Stimulated activated naive B cell treated with anti-CD40 and anti-IgM and Interleukin-4, amounts not matched to agents 10 μg/mL and 1 μg/mL and 100 μg/mL, for 72 hours (primary cell): ENCODE measurements at places on chromosomes 5 and 9.

DNA sequence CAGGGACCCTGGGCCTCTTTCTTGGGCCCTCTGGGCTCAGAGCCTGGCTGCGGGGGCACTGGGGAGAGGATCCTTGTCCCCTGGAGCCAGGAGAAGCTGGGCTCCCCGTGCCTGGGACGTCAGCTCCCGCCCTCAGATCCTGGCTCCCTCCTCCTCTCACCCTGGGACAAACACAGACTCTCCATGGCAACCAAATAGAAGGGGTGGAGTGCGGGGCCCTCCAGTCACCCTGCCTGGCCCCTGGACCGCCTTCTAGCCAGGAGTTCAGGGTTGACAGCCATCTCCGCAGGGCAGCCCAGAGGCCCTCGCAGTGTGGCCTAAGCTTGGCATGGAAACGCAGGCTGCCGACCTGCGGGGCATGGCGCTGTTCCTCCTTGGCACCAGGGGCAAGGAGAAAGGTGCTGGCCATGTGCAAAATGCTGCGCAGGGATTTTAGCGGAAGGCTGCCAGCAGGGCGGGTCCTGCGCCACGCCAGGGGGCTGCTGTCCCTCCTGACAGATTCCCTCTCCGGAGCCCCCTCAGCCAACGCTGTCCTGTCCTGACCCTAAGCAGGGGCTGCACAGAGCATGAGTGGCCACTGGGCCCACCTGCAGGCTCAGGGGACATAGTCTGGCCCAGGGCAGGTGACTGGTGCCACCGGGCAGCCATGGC is 1.0 kb downstream of the ZDHHC11 start:
- no peak for DNase-seq

DNA sequence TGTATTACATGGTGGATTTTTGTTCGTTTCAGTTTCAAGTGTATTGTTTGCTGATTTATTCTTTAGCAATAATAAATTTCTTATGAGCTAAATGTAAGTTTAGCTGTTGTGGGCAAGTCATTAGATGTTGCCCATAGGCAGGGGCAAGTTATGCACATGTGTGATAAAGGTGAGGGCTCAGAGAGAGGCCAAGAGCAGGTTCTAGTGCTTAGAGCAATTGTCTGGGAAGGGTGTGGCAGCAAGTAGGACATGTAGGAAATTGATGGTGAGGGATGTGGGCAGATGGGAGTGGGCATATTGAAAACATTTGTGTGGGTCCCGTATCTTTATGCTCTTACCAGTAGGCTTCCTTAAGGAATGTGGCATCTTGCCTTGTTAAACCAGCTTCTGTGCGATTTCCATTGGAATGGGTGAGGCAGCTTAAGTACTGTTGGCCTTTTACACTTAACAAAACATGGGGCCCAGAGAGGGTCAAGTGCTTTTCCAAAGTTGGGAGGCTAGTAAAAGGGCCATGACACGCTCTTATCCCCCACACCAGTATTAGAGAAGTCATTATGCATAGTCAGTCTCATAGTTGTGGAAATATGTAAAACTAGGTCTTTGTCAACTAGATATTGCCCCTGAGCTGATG is 60.6 kb downstream of the KDM4C start:
- DNase-seq: no peak

- DNase-seq: no peak
Measured at GRCh38 chr5:25763781-25764180, 1119.0 kb upstream of the CDH10 start.

DNA sequence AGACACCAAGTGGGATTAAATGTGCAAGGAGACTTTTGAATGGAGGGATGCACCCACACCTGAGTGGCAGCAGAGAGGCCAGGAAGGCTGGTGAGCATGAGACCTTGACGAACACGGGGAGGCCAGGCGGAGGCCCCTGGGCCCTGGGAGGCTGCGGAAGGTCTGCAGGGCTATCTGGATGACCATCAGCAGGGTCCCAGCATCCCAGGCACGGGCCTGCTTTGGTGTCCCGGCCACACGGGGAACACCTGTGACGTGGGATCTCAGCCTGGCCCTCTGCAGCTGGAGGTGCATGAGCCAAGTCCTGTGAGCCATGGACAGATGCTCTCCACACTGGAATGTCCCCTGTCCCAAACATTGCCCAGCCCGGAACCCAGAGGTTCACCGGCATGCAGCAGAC is 174.0 kb upstream of the FOXD4L5 start:
- no peak for DNase-seq

DNA sequence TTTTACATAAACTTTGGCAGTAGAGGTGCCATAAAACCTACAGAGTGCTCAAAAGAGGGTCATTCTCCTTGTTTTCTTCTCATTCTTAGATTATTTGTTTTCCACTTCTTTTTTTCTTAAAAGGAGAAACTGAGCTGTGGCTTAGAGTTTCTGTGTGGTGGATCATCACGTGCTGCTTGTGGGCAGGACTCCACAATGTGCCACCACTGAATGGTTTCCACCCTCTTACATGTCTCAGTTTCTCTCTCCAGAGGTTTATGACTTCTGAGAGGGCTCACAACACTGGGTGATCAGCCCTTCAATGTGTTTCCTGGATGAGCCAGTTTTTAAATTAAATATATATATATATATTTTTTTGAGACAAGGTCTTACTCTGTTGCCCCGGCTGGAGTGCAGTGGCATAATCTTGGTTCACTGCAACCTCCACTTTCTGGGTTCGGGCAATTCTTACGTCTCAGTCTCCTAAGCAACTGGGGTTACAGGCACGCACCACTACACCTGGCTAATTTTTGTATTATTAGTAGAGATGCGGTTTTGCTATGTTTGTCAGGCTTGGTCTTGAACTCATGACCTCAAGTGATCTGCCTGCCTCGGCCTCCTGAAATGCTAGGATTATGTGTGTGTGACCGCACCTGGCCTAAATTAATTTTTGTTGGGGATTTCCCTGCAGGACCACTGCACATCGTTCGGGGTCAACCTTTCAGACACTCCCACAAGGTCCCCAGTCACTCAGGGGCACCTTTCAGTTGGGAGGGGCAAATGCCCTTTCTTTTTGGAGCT is 3.1 kb upstream of the UNC13B start:
- DNase-seq: no peak

DNA sequence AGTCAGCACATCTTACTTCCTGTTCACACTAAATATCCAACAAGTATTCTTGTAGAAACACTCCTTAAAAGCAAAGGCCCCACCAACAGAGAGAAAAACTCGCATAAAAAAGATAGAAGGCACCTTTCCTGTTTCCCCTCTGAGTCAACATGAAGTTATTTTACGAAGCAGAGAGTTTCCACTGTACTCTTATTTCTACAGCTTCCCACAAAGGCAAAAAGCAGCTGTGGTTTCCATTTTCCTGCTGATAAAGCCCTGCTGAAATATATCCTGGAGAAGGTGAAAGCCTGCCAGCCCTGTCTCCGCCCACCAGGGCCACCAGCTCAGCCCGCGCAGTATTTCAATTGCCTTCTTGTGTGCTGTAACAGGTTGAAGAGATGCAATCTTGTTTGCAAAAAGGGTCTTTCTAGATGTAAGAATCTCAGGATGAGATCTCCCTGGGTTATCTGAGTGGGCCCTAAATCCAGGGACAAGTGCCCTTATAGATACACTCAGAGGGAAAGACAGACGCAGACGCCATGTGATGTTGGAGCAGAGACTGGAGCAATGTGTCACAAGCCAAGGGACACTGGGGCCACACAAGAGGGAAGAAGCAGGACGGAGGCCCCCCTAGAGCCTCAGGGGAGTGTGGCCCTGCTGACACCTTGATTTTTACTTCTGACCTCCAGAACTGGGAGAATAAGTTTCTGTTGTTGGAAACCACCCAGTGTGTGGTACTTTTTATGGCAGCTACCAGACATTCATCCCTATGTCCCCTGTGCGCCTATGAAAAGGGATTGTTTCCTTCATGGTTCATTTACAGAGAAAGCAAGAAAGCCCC is 19.9 kb downstream of the SEMA4D start:
- no peak for DNase-seq

DNA sequence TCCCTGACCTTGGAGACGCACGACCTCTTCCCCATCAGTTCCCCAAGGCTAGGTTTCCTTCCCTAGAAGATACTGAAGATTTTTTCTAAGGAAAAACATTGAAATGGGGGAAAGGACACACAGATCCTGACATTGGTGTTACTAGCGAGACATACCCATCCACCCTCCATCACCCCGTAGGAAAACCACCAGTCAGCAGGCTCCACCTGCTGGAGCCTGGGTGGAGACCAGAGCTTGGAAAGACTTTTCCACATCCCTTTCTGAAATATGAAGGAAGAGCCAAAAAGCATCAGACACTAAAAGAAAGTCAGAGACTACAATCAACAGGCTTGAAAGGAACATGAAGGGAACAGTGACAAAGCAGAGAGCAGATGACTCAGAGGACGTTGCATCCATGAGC is 638.0 kb downstream of the IRX1 start:
- DNase-seq: no peak

DNA sequence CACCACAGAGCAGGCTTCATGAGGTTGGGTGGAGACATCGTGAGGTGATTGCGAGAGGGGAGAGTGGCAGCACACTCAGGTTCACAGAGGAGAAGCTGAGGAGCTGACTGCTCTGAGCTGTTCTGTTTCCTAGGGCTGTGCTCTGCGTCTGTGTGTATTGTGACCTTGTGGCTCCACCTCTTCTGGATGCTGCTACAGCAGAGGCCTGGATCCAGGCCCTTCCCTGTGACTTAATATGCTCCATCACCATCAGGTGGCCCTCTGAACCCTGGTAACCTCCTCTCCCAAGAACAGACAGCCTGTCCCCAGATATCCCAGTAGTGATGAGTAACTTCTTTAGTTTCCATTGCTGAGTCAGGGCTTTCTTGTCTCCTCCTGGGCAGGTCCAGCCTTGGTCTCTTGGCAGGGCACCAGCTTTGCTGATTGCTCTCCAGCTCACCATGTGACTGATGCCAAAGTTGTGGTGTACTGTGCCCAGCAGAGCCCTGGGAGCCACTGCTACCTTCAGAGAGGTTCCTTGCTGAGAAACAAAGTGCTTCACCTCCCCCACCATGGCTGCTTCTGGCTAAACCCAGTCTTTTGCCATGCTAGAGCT is 212.8 kb upstream of the CHD1 start:
- DNase-seq: no peak

DNA sequence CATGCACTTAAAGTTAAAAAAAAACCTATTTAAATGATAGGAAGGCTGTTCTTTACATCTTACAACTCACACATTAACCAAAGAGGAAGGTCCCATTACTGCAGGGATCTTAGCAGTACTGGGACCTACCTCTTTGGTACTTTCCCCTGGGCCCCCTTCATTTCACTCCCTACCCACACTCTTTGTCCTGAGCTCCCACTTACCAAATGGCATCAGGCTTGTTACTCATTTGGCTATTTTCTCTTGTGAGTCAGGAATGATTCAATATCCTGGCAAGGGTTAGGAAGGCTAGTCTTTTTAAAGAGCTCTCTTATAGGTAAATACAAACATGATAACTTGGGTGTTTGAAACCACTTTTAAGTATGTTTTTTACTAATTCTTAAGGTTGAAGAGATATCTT is 117.4 kb upstream of the ELL2 start:
- no peak for DNase-seq

GRCh38 chr5:98975223-98975622 is 46.4 kb upstream of the CHD1 start:
- no peak for DNase-seq

- DNase-seq: no peak
Measured at GRCh38 chr5:57529864-57530263, 47.3 kb upstream of the ACTBL2 start.

DNA sequence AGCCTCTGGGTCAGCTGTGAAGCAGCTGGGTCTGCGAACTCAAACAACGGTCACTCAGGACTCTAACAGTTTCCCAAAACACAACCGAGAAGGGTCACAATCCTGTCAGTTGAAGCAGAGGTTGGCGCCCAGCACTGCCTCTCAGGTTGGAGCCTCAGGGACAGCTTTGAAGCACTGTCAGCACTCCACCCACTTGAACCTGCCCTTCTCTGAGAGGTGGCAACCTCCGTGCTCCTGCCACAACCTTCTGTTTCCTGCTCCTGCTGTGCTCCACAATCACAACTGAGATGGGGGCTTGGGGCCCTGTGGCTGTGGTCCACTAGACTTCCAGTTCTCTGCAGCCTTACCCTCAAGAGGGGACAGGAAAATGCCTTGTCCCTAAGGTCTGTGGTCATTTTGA is 21.7 kb upstream of the LCP2 start:
- no peak for DNase-seq

GRCh38 chr5:7717691-7718090 is 133.2 kb downstream of the CFAP90 start:
- DNase-seq: no peak

DNA sequence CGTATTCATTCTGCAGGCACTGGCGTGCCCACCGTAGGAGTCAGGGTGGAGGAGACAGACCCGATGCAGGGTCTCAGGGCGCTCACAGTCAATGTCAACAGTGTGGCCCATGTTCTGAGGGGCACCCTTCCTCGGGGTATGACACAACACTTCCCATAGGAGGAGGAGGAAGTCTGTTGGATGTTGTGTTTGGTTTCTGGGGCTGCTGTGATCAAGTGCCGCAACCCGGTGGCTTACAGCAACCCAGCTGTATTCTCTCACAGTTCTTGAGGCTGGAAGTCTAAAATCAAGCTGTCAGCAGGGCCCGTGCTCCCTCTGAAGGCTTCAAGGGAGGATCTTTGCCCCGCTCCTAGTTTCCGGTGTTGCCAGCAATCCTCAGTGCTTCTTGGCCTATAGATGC is 5.6 kb upstream of the HNRNPAB start:
- no peak for DNase-seq

- DNase-seq: no peak
Measured at GRCh38 chr5:36406023-36406422, 104.3 kb upstream of the RANBP3L start.

GRCh38 chr9:126317513-126317912 is 9.1 kb upstream of the MVB12B start:
- no peak for DNase-seq

DNA sequence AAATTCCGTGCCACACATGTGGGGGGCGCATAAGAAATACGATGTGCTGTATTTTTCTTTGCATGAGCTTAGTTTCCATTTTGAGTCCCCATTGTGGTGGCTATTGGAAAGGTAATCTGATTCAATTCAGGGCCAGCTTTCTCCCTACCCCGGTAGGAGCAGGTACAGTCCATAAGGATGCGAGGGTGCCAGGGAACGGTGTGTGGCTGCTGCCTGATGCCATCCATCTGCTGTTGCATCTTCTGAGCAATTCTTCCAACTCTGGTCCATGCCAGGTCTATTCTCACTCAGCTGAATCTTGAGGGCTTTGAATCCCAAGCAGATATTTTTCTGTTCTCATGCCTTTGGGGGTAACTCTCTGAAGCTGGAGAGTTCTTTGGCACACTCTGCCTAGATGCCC is 392.7 kb downstream of the AGTPBP1 start:
- no peak for DNase-seq

- DNase-seq: no peak
Measured at GRCh38 chr5:16792598-16793275, 143.4 kb downstream of the MYO10 start.

GRCh38 chr5:81579262-81579924 is 171.5 kb downstream of the SSBP2 start:
- no peak for DNase-seq

GRCh38 chr9:69191231-69191630 is 17.2 kb downstream of the TJP2 start:
- DNase-seq: no peak

GRCh38 chr5:14469551-14470377 is 111.8 kb upstream of the OTULINL start:
- no peak for DNase-seq

- no peak for DNase-seq
Measured at GRCh38 chr5:74530326-74531050, 110.0 kb downstream of the ENC1 start.
